ENCODE measurements at places on chromosomes 7 and 10. TPM values are rescaled to one million over a fixed set of nuclear protein-coding genes. Genes with fewer than 3 reads are reported as not detected.

- no peak for DNase-seq
These were observed 6.2 kb upstream of the MRC1 start for GRCh38 chr10:17802976-17803375.

DNA sequence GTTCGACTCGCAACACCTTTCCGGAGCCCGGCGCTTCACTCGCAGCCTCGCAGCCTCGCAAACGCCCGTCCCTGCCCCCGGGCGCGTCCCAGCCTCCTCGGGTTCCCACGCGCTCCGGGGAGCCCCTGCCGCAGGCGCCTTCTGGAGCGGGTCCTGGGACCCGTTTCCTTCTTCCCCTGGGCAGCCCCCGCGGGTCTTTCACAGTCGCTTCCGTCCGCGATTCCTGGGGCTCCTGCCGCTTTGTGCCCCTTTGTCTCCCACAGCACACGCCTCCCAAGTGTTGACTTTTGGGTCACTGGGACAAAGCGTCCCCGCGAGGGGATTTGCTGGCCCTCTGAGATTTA is 140.7 kb downstream of the DYNC2I1 start:
- DNase-seq = no peak

GRCh38 chr10:132603851-132604533 is 66.4 kb downstream of the INPP5A start:
- no peak for DNase-seq

- DNase-seq = no peak
These were observed 3.4 kb downstream of the PRKAG2 start for GRCh38 chr7:151873402-151873965.

DNA sequence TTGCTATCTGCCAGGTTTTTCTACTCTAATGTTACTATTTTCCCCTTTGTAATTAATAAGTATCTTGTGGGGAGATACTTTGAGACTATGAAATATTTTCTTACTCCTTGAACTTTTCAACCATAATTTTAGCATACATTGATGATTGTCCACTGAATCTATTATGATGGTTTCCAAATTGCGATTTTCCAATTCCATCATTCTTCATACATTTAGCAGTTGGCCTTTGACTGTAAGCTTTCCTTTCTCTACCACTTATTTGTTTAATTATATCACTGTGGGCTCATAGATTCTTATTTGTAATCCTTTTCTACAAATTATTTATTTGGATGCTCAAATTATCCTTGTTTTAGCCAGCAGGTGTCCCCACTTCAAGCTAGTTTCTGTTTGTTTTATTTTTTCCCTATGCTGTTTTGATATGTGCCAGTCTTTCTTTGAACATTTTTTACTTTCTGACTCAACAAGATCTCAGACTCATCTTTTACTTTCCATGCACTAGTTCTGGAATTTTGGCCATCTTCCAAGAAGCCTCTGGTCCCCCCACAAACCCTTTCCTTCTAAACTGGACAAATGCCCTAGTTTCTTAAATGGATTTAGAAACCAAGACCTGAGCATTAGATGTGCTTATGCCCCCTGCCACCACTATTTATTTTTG is 11.4 kb upstream of the MRPS16 start:
- peak; percentile 15 for DNase-seq

DNA sequence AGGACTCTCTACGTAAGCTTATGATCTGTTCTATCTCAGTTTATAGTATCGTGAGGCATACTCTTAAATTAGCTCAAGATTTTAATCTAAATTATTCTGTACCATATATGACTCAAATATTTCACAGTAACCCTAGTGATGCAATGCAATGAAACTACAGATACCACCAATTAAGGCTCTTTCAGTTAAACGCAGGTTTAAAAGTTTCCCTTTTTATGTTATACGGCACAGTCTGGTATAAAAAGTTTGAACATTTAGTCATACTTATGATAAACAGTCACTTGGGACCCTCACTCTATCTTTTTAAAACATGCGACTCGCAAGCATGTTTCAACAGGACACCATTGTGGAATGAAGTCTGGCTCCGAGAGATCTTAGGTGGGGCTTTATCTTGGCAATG is 107.2 kb downstream of the CDK6 start:
- no peak for DNase-seq

GRCh38 chr7:78955329-78955728 is 498.1 kb downstream of the MAGI2 start:
- no peak for DNase-seq

- no peak for DNase-seq
These were observed 5.8 kb downstream of the CPA4 start for GRCh38 chr7:130298544-130299326.

GRCh38 chr7:71386152-71386785 is 254.3 kb downstream of the GALNT17 start:
- DNase-seq = peak; percentile 55

DNA sequence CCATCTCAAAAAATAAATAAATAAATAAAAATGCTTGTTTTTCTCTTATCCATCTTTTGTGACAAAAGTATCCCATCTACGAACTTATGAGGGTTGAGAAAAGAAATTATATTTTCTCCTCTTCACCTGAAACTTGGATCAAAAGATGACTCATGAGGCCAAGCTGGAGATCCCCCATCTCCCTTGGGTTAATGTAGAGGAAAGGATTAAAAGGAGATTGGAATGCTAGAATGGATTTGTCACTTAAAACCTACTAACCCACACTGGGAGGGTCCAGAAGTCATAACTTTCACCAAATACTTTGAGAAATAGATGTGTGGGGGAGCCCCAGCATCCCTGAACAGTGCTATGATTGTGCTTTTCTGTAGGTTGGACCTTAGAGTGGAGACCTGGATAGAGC is 46.3 kb upstream of the PIK3CG start:
- DNase-seq = no peak

DNA sequence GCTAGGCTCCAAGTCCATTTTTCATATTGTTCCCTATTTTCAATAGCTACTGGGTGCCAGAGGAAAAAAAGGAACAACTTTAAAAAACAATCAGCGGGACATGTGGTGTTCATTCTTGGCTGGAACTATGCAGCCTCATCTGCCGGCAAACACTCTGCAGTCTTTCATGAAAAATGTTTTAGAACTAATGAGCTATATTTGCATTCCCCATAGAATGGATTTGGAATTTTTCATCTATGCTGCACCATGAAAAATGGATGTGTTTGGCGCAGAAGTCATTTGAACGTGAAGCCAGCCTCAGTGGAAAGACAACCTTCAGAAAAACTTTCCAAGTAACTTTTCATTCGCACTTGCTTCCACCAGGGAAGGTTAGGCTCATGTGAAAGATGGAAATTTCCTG is 270.5 kb downstream of the SKAP2 start:
- DNase-seq = peak; percentile 42

- no peak for DNase-seq
These were observed 5.4 kb downstream of the LOXL4 start for GRCh38 chr10:98262571-98262970.

DNA sequence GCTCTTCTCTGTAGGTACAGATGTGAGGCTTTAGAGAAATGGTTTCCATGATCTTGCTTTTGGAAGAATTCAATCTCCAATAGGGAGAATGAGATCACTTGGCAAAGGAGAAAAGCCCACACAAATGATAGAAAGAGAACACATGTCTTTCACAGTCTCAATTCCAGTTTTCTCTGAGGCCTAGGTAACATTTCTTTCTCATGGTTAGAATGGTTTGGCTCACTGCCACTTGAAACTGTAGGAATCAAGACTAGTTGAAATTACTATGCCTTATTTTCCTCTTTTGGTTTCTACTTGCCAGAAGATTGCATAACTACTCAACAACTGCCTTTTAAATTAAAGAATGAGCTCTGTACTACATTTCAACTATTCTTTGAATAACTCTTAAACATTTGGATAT is 276.5 kb upstream of the TEX47 start:
- no peak for DNase-seq

DNA sequence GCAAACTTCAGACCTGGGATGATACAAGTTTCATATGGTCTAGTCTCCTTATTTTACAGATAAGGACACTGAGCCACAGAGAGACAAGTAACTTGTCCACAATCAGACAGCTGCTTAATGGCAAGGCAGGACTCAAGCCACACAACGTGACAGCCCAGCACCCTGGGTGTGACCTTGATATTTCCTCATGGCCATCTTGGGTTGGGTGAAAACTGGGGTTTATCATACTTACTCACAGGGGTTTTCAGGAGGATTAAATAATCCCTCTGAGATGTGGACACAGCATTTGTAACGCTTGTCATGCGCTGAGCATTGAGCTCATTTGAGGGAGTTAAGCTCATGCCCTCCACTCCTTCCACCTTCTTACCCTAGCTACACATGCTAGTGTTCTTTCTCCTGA is 58.0 kb downstream of the ABLIM1 start:
- DNase-seq = no peak

Gene SLC26A5
- polyA plus RNA-seq = 0.06 TPM

Gene LIPJ
- polyA plus RNA-seq = 0.12 TPM

Gene TMEM140
- 17.4 TPM for polyA plus RNA-seq

Gene PRKG1
- 5.4 TPM for polyA plus RNA-seq

Gene SBDS
- polyA plus RNA-seq = 108 TPM

Gene PRLHR
- not detected for polyA plus RNA-seq

Gene AASS
- 11.6 TPM for polyA plus RNA-seq

Gene AKR1C2
- polyA plus RNA-seq = 31.4 TPM

Gene ZC3HAV1
- 11.3 TPM for polyA plus RNA-seq

Gene LIPN
- polyA plus RNA-seq = 2.6 TPM

Gene LRRC61
- 16.6 TPM for polyA plus RNA-seq

Gene TSPAN33
- polyA plus RNA-seq = 3.3 TPM

Gene SPDYE2B
- polyA plus RNA-seq = not detected

Gene SLC18A3
- not detected for polyA plus RNA-seq

Measured in lung (tissue), 17 donors.